ENCODE measurements at places on chromosomes 5 and 9.

GRCh38 chr5:142110046-142110531, 1.5 kb downstream of the NDFIP1 start:
- peak; percentile 25 for DNase-seq

DNA sequence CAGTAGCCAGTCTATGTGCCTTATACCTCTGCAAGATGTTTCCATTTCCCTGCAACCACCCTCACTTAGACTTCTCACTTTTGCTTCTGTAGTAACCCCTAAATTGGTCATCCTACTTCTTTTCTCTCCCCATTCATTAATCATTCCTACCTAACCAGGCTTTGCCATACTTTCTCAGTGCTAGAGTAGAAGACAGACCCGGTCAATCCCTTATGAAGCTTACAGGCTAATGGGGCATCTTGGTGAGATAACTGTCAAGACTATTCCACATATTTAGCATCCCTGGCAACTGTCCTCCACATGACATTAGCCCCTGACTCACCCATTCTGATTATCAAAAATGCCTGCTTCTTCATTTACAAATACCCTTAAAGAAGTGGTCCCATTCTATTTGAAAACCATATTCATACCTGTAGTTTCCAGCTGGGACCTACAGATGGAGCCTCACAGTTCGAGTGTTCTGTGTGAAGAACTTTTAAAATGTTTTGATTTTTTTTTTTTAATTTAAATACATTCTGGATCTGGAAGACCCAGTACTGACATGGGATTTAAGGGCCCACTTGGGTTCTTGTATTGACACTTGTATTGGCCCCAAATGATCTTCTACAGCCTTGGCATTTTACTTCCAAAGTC, 21.0 kb downstream of the F2RL2 start:
- DNase-seq: peak; percentile 54

GRCh38 chr9:104586496-104587180, 12.6 kb downstream of the OR13C5 start:
- DNase-seq: no peak

DNA sequence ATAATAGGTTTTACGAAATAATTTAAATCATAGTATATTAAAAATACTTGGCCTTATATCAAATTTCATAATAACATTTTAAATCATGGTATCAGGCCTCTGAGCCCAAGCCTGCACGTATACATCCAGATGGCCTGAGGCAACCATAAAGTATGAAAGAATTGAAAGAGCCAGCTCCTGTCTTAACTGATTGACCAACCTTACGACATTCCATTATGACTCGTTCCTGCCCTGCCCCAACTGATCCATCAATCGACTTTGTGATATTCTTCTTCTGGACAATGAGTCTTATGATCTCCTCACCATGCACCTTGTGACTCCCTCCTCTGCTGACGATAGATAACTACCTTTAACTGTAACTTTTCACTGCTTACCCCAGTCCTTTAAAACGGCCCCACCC, 545.0 kb downstream of the MTRR start:
- no peak for DNase-seq

GRCh38 chr5:89445106-89445745, 562.2 kb upstream of the MEF2C start:
- no peak for DNase-seq

DNA sequence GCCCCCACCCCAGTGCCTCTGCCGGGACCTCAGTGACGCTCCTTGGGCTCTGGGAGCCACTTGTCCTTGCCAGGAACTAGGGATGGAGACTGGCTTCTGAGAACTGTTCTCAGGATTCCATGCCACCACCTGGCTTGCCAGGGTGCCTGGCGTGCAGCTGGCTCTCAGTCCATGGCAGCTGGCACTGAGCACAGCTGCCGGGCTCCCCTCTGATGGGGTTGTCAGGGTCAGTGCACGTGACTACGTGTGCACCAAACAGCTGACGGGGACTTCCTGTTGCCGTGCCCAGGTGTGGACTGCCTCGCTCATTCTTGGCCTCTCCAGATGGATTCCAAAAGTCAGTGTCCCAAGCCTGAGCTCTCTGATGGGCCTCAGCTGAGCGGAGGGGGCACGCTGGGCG, 9.4 kb downstream of the KCNT1 start:
- DNase-seq: no peak

DNA sequence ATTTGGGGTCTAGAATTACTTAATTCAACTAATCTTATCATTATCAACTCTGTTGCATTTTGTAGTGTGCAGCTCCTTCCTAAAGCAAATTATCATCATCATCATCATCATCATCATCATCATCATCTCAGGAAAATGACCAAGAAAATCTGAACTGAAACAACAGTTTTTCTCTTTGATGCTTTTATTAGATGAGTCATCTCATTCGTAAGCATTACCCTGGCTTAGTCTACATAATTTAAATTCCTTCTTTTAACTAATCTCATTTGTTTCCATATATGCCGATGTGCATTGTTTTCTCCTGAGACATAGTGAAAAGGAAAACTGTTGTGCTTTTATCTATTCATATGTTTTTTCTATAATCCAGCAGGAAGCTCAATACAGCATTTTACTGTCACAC, 173.0 kb upstream of the PDE4D start:
- peak; percentile 63 for DNase-seq

DNA sequence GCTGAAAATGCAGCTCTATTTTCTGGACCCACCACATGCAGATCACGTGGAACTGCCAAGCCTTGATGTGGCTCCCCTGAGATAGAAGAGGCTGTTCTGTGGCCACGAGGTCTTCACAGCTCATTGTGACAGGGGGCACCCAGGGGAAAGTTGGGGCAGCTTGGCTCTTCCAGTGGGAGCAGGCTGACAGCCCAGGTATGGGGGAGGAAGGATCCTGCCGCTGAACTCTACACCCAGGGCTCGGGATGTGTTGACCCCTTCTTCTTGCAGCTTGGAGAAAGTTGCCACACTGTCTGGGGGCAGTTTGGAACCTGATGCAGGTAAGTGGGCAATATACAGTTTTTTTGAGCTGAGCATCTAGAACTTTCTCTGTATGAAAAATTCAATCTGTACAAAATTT, 133.6 kb upstream of the PITX1 start:
- no peak for DNase-seq

DNA sequence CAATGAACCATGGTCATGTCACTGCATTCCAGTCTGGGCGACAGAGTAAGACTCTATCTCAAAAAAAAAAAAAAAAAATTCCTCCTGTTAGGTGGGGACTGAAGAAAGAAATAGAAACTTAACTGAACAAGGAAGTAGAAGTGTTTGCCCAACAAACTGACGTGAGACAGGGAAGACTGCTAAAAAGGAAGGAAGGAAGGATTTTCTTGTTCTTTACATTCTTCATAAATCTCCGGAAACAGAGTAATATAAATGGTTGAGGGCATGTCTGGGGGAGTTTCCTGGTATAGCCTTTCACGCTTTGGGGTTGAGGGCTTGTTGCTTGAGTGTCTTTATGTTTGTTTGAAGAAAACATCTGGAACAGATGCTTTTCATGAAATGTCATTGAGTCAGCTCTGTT, 3.1 kb downstream of the TOR1B start:
- no peak for DNase-seq

DNA sequence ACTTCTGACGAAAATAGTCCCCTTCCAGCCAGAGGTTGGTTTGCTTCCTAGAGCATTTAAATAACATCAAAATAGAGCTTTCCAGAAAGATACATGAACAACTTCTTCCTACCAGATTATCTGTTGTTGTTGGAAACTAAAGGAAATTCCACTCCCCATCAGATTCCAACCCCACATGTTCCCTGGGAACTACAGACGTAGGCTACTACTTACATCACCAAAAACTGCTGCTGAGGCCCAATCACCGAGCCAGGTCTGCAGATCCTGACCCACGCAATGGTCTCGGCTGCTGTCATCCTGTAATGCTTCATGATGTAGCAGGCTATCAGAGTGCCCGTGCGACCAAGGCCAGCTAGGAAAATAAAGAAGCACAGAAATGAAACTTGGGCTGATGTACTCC, 73.4 kb downstream of the HABP4 start:
- no peak for DNase-seq

DNA sequence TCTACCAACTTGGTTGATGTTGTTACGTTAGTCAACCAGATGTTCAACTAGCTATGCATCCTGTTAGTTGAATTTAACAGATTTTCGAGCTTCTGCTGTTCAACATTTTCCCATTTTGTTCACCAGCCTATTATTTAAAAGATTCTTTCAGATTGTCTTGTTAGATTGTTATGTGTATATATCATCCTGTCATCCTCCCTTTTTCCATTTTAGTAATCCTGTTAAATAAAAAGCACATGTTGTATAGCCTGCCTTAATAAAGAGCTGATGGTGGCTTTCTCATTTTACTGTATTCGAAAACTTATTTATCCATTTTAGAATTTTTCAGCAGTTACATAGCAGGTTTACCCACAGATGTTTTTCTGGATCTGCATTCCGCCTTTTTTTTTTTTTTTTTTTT, 4.3 kb downstream of the TMEFF1 start:
- no peak for DNase-seq

DNA sequence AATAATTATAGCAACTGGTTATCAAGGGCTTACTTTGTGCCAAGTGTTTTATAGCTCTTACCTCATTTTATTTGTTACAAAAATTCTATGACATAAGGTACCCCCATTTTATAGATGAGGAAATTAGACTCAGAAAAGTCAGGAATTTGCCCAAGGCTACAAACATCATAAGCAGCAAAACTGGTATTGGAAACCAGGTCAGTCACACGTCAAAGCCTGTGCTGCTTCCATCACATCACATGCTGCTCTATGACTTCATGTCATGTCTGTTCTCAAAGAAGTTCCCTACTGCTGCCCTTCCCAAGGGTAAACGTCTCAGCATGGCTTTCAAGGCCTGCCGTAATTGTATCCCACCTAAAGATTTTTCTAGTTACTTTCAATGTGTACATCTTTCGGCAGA, 6.9 kb upstream of the KIF2A start:
- no peak for DNase-seq

GRCh38 chr5:73940801-73941200, 314.8 kb downstream of the ARHGEF28 start:
- DNase-seq: no peak

DNA sequence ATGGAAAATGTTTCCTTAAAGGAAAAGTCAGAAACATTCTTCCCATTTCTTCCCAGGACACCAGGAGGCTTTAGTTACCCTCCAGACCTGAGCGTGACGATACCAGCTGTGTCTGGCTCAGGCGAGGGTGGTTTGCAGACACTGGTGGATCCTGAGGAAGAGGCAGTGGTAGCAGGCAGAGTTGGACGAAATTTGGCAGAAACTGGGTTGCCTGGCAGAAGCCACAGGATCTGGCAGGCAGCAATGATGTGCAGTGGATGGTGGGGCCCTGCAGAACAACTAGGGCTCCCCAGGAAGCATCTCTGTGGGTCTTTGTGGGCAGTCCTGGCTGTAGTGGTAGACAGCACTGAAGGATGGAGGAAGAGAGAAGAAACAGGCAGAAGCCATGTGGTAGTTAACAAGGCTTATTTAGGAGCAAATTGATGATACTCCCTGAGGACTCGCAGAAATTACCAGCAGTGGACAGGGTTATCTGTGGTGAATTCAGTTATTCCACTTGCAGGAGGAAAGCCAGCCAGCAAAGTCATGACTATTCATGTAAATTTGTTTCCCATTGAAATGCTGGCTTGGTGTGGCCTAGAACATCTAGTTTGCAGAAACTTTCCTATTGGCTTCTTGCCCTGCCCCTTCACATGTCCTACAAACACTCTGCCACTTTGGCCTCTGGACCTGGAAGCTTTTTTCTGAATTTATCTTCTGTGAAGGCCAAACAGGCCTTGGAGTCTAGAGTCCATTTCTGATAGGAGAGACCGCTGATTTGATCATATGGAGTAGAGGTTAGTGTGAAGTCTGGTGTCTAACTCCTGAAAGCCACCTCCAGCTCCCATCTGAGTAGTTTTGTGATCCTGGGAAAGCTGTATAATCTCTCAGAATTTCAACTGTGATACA, 212.0 kb downstream of the DMRT2 start:
- no peak for DNase-seq

- no peak for DNase-seq
Measured at GRCh38 chr5:2852446-2852845, 101.0 kb upstream of the IRX2 start.

- DNase-seq: peak; percentile 65
Measured at GRCh38 chr5:157574456-157575380, 857 bp downstream of the ADAM19 start.

GRCh38 chr9:23120630-23121029, 674.0 kb downstream of the DMRTA1 start:
- DNase-seq: no peak

GRCh38 chr9:134360897-134361296, 34.6 kb downstream of the RXRA start:
- DNase-seq: no peak

GRCh38 chr5:3634061-3634460, 38.4 kb downstream of the IRX1 start:
- DNase-seq: no peak

- DNase-seq: no peak
Measured at GRCh38 chr5:91910247-91910646, 527.1 kb upstream of the ARRDC3 start.

DNA sequence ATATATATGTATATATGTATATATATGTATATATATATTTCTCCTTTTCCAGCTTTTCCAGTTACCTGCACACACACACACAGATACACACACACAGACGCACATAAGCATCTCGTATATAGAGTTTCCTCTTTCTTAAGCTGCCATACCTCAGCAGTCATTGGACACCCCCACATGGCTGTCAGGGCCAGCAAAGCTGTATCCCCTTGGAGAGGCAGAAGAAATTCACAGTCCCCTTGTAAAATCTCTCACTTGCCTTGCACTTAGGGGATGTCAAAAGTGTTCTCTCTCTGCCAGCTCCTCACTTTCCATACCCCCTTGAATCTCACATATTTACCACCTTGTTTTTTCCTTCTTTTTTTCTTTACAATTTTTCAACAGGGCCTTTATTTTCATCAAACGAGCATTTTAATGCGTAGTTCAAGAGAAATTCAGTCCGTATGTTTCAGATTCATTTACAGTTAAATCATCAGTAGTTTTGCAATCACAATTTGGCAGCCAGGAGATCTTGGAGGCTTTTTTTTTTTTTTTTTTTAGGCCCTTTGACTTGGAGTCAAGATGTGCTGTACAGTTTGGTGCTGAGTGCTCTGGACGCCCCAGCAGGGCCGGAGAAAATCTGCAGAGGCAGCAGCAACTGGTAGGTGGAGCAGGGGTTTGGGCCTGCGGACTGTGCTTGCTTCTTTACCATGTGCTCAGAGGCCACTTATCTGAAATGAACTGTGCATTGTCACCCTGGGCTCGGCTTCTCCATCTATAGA, 244.9 kb upstream of the KLF4 start:
- DNase-seq: peak; percentile 50

GRCh38 chr5:99398976-99399375, 470.2 kb upstream of the CHD1 start:
- no peak for DNase-seq

DNA sequence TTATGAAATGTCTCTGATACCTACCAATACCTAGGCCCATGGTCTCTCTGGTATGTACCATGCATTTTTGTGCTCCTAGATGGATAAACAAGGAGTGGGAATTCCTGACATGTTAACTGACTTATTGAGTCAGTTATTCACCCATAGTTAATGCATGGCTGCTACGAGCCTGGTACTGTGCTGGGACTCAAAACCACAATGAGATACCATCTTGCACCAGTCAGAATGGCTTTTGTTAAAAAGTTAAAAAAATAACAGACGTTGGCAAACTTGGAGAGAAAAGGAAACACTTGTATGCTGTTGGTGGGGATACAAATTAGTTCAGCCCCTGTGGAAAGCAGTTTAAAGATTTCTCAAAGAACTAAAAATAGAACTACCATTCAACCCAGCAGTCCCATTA, 293.8 kb downstream of the OSTF1 start:
- DNase-seq: peak; percentile 21

- no peak for DNase-seq
Measured at GRCh38 chr5:109681763-109682162, 8.0 kb upstream of the MAN2A1 start.

Measured in astrocyte of the spinal cord (primary cell).